ENCODE measurements at places on chromosomes 7 and 10. TPM values are rescaled to one million over a fixed set of nuclear protein-coding genes. Genes with fewer than 3 reads are reported as not detected.

GRCh38 chr10:68871731-68872342, 29.3 kb upstream of the DDX50 start:
- DNase-seq = no peak

- no peak for DNase-seq
Measured at GRCh38 chr7:127993987-127994386, 37.2 kb downstream of the LRRC4 start.

NUDT13 gene
- polyA plus RNA-seq = 2.7 TPM

DNA sequence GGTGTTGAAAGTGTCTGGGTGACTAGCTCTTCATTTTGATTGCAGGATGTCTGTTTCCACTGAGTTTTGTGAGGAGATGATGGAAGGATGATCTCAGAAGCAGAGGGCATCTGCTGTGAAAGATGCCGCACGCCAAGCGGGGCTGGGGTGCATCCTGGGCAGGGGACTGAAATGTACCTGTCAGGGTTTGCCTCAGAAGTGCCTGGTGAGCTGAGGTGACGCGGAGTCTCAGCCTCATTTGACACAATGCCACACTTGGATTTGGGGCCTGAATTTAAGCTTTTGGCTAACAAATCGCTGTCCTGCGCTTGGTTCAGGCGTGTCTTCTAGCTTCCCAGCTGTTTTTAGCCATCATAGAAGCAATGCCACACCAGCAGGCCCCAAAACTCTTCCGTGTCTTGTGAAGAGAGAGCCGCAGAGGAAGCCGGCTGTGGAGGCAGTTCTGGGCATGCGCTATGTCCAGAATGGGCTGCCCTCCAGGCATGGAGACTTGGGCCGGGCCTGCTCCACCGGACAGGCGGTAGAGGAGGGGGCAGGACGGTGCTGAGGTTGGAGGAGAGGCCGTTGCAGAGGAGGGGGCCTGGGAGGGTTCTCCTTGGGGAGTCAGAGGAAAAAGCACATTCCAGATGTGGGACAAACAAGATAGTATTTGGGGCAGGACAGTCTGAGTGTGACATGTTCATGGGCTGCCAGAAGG, 31.2 kb downstream of the WDR86 start:
- no peak for DNase-seq

- no peak for DNase-seq
Measured at GRCh38 chr7:158856883-158857668, 718 bp downstream of the DYNC2I1 start.
